ENCODE measurements at places on chromosomes 1 and 21. TPM values are rescaled to one million over a fixed set of nuclear protein-coding genes. Genes with fewer than 3 reads are reported as not detected.

Gene PTP4A2
- 328 TPM for total RNA-seq

Gene IL19
- total RNA-seq: not detected

Gene S100A8
- 402 TPM for total RNA-seq

Gene ZNF695
- not detected for total RNA-seq

Gene CD2
- 1.8 TPM for total RNA-seq

Gene PLA2G2C
- total RNA-seq: not detected

Gene MNDA
- 7.4 TPM for total RNA-seq

Gene SLFNL1
- total RNA-seq: 0.37 TPM

Gene RGS8
- not detected for total RNA-seq

Gene SCNM1
- total RNA-seq: 19.5 TPM

Gene SHE
- total RNA-seq: 23.4 TPM

Gene TSPEAR
- total RNA-seq: 0.19 TPM

Gene MYBPH
- total RNA-seq: not detected

Gene LRRC8B
- 11.7 TPM for total RNA-seq

Gene IFI16
- 104 TPM for total RNA-seq

Gene GRHL3
- total RNA-seq: 0.47 TPM

Gene C1orf226
- total RNA-seq: 10.2 TPM

Gene NECTIN4
- not detected for total RNA-seq

Gene QSOX1
- total RNA-seq: 130 TPM

Gene RNU1-3
- under 0.01 TPM for total RNA-seq

Gene PAX7
- not detected for total RNA-seq

Gene GJA4
- total RNA-seq: 65.1 TPM

Gene ACTL8
- not detected for total RNA-seq

Gene SPRR5
- not detected for total RNA-seq

Gene PRELP
- total RNA-seq: 115 TPM

Gene OR2T35
- total RNA-seq: not detected

Gene NBPF6
- not detected for total RNA-seq

Gene AMY1C
- total RNA-seq: not detected

Gene HOOK1
- 0.94 TPM for total RNA-seq

Gene FAM72D
- 0.37 TPM for total RNA-seq

Gene FLG2
- total RNA-seq: not detected

Gene PRAMEF33
- total RNA-seq: not detected

Gene FALEC
- total RNA-seq: not detected

Gene TNFRSF18
- 1.7 TPM for total RNA-seq

Gene RXFP4
- not detected for total RNA-seq

Gene DSTYK
- total RNA-seq: 10.4 TPM

Gene DYRK1A
- 82.3 TPM for total RNA-seq
